CD4-positive, alpha-beta T cell (primary cell): ENCODE measurements at places on chromosomes 5 and 9. TPM values are rescaled to one million over a fixed set of nuclear protein-coding genes. Genes with fewer than 3 reads are reported as not detected.

- no peak overlapping the region for H3K4me3 ChIP-seq
- no peak for DNase-seq
- H3K27ac ChIP-seq = no peak overlapping the region
- no peaks in the 10 kb centered on the region for H3K4me1 ChIP-seq
- H3K36me3 ChIP-seq = no peaks in the 10 kb centered on the region
Measured at GRCh38 chr5:68957591-68957990, 136.2 kb upstream of the SLC30A5 start.

GRCh38 chr9:136086951-136087740 is 7.9 kb downstream of the NACC2 start:
- H3K4me3 ChIP-seq = no peak overlapping the region
- peaks cover 43% of the 10 kb centered on the region for H3K4me1 ChIP-seq
- H3K27me3 ChIP-seq = no peaks in the 10 kb centered on the region
- DNase-seq = no peak
- H3K27ac ChIP-seq = no peak overlapping the region

- no peaks in the 10 kb centered on the region for H3K36me3 ChIP-seq
- H3K27me3 ChIP-seq = no peaks in the 10 kb centered on the region
- no peak overlapping the region for H3K27ac ChIP-seq
- H3K4me1 ChIP-seq = no peaks in the 10 kb centered on the region
- H3K4me3 ChIP-seq = no peak overlapping the region
Measured at GRCh38 chr5:96493219-96493790, 60.3 kb upstream of the PCSK1 start.

DNA sequence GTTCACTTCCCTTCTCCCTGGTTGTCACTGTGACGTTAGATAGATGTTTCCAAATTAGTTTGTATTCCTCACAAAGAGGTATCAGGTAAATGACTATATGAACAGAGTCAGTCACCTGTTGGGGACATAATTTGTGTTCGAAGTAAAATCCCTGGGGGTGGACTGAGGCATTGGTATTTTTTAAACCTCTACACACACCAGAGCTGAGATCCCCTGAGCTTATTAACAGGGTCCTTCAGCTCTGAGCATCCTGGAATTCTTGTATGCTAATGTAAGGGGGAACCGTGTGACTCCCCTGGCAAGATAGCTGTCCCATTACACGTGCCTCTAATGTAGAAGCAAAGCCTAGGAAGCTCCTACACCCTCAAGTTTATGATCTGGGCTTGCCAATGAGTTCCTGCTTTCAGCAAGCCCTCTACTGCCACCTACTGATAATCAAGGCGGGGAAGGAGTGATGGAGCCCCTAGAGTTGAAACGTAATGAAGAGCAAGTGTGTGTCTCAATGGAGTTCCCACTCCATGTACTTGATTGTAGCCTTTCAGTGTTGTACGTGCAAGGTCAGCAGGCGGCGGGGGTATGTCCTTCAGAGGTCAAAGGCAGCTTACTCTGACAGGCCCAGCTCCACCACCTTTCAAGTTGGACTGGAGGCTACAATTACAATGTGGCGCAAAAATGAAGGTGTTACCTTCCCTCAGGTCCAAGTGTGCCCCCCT is 14.4 kb downstream of the PRKACG start:
- H3K4me1 ChIP-seq = peaks cover 9% of the 10 kb centered on the region
- DNase-seq = peak; percentile 47
- H3K36me3 ChIP-seq = no peaks in the 10 kb centered on the region
- no peak overlapping the region for H3K27ac ChIP-seq
- H3K27me3 ChIP-seq = no peaks in the 10 kb centered on the region

GRCh38 chr9:91868732-91869391 is 81.2 kb downstream of the ROR2 start:
- H3K27ac ChIP-seq = no peak overlapping the region
- H3K36me3 ChIP-seq = no peaks in the 10 kb centered on the region
- H3K4me3 ChIP-seq = no peak overlapping the region
- H3K27me3 ChIP-seq = peaks cover 5% of the 10 kb centered on the region

GRCh38 chr5:173472164-173472563 is 143.9 kb upstream of the STC2 start:
- H3K36me3 ChIP-seq = no peaks in the 10 kb centered on the region
- DNase-seq = no peak
- H3K27ac ChIP-seq = no peak overlapping the region
- no peaks in the 10 kb centered on the region for H3K27me3 ChIP-seq

GRCh38 chr5:150788977-150789376 is 10.4 kb downstream of the SMIM3 start:
- H3K27ac ChIP-seq = no peak overlapping the region
- H3K36me3 ChIP-seq = no peaks in the 10 kb centered on the region
- no peak overlapping the region for H3K4me3 ChIP-seq
- peaks cover 27% of the 10 kb centered on the region for H3K4me1 ChIP-seq

DNA sequence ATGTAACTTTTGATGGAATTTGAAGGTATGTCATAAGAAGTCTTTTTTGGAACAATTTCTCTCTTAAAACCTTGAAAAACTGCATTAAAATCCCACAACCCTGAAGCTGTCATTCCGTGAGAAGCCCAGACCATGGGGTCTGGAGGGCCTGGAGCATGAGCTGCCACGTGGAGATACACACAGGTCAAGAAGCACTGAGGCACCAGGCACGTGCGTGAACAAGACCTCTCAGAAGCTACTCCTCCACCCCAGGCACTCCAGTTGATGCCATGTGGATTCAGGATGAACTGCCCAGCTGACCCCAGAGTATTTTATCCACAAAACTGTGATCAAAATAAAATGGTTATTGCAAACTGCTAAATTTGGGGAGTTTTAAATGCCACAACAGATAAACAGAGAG is 227.5 kb upstream of the BRINP1 start:
- no peak overlapping the region for H3K27ac ChIP-seq
- no peaks in the 10 kb centered on the region for H3K4me1 ChIP-seq
- no peaks in the 10 kb centered on the region for H3K27me3 ChIP-seq
- DNase-seq = no peak

- H3K27ac ChIP-seq = no peak overlapping the region
- no peaks in the 10 kb centered on the region for H3K36me3 ChIP-seq
- H3K4me3 ChIP-seq = no peak overlapping the region
- DNase-seq = no peak
- no peaks in the 10 kb centered on the region for H3K4me1 ChIP-seq
- H3K27me3 ChIP-seq = no peaks in the 10 kb centered on the region
Measured at GRCh38 chr5:167011196-167011595, 1280.2 kb upstream of the WWC1 start.

DNA sequence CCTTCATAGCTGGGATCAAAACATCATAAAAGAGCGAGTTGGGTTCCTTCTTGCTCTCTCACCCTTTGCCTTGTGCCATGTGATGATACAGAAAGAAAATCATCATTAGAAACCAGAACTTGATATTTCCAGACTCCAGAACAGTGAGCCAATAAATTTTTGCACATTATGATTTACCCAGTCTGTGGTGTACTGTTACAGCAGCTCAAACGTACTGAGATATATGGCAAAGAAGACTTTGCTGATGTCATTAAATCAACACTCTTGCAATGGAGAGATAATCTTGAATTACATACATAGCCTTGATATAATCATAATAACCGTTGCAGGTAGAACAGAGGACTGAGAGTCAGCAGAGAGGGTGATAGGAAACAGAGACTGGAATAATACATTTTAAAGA is 1271.6 kb downstream of the CDH12 start:
- DNase-seq = no peak
- no peaks in the 10 kb centered on the region for H3K4me1 ChIP-seq
- H3K36me3 ChIP-seq = no peaks in the 10 kb centered on the region
- no peaks in the 10 kb centered on the region for H3K27me3 ChIP-seq
- no peak overlapping the region for H3K27ac ChIP-seq

DNA sequence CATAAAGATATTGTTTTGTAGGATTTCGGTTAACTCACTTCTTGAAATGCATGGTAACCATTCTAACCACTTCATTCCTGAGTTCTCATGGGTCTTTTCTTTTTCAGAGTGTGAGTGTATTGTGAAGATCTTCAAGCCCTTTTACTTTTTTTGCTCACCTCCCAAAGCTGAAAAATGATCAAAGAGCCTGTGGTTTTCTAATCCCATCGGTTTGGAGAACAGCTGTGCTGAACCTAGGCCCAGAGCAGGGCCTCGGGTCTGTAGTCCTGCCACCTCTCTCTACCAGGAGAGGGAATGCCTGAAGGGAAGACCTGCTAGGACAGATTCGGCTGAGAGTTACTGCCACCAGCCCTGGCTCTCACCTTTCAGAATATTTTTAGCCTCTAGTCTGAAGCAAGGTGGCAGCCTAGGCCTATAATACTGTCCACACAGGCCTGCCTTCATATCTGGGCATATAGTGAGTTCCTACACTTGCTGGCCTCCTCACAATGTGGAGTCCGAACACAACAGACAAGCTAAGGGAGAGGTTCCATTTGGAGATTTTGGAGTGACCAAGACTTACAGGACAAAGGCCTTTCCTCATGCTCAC is 13.8 kb downstream of the RGMB start:
- H3K27ac ChIP-seq = no peak overlapping the region
- DNase-seq = no peak
- H3K36me3 ChIP-seq = no peaks in the 10 kb centered on the region

DNA sequence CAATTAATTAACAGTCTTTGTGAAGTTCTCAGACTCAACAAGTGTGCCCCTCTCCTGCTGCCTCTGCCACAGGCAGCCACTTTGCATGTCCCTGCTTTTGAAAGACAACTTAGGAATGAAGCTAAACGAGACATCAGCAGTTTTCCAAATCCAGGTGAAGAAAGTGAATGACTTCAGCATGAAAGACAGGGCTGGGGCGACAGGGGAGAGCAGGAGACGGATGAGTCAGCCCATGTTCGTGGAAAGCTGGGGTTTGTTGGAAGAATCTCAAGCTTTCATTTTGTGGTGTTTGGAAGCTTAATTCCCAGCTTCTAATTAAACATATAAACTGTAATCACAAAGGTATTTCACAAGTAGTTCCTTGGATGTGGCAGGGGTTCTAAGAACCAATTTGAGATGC is 207.8 kb upstream of the MAP3K1 start:
- no peak overlapping the region for H3K27ac ChIP-seq
- no peaks in the 10 kb centered on the region for H3K27me3 ChIP-seq
- DNase-seq = no peak
- peaks cover 39% of the 10 kb centered on the region for H3K4me1 ChIP-seq

DNA sequence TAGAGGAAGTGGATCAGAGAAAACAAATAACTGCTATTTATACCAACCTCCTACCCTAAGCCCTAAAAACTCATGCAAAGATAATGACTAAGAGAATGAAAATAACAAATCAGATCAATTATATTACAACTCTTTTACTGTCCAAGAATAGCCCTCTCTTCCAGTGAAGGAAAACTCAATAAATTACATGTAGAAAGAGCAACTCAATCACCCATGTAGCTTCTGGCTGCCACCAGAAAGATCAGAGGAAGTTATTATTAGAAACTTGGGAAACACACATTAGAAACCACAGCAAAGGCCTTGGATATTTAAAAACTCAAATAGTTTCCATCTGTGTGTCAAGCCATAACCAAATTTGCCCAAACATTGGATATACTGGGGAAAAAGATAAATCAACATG is 134.0 kb upstream of the TARS1 start:
- no peaks in the 10 kb centered on the region for H3K36me3 ChIP-seq
- H3K4me3 ChIP-seq = no peak overlapping the region
- H3K27me3 ChIP-seq = no peaks in the 10 kb centered on the region
- no peak for DNase-seq
- H3K4me1 ChIP-seq = no peaks in the 10 kb centered on the region
- H3K27ac ChIP-seq = no peak overlapping the region

GRCh38 chr5:140312067-140312790 is 9.3 kb upstream of the PFDN1 start:
- no peak for DNase-seq
- no peaks in the 10 kb centered on the region for H3K4me1 ChIP-seq
- no peaks in the 10 kb centered on the region for H3K27me3 ChIP-seq

GRCh38 chr5:35114698-35115097 is 66.9 kb upstream of the AGXT2 start:
- H3K27me3 ChIP-seq = peaks cover 4% of the 10 kb centered on the region
- H3K4me1 ChIP-seq = no peaks in the 10 kb centered on the region
- no peak overlapping the region for H3K27ac ChIP-seq
- no peak overlapping the region for H3K4me3 ChIP-seq
- DNase-seq = no peak

- DNase-seq = no peak
- H3K4me1 ChIP-seq = peaks cover 7% of the 10 kb centered on the region
- no peaks in the 10 kb centered on the region for H3K27me3 ChIP-seq
- H3K4me3 ChIP-seq = no peak overlapping the region
- H3K36me3 ChIP-seq = no peaks in the 10 kb centered on the region
Measured at GRCh38 chr5:5430136-5430535, 7.7 kb downstream of the ICE1 start.

- DNase-seq = no peak
- no peaks in the 10 kb centered on the region for H3K4me1 ChIP-seq
- H3K36me3 ChIP-seq = no peaks in the 10 kb centered on the region
- H3K27ac ChIP-seq = no peak overlapping the region
Measured at GRCh38 chr5:939368-939767, 46.7 kb downstream of the TRIP13 start.

- H3K4me3 ChIP-seq = no peak overlapping the region
- no peaks in the 10 kb centered on the region for H3K4me1 ChIP-seq
- H3K27me3 ChIP-seq = peaks cover 4% of the 10 kb centered on the region
- H3K36me3 ChIP-seq = no peaks in the 10 kb centered on the region
Measured at GRCh38 chr5:77662635-77663034, 24.1 kb upstream of the OTP start.

DNA sequence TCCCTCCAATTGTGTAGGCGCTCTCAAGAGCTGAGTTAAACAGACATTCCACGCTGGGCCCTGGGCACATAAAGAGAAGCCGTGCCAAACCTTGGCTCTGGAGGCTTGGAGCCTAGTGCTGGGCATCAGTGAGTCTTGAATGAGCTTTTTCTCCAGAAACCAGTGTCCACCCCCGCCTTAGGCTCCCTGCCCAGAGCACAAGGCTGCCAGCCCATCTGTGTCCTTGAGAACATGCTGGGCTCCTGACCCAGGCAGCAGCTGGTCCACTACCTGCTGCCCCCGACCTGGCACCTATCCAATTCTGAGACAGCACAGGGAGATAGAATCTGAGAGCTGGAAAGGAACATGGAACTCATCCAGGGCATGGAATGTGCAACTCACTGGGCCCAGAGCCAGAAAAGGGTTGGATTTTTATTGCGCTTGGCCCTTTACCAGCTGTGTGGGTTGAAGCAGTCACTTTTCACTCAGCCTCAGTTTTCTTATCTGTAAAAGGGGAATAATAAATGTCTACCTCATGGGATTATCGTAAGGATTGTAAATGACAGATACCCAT is 92.4 kb upstream of the CPLX2 start:
- H3K4me1 ChIP-seq = no peaks in the 10 kb centered on the region
- peaks cover 7% of the 10 kb centered on the region for H3K27me3 ChIP-seq
- no peaks in the 10 kb centered on the region for H3K36me3 ChIP-seq
- DNase-seq = no peak
- no peak overlapping the region for H3K27ac ChIP-seq

GRCh38 chr9:7936163-7936562 is 136.6 kb upstream of the DMAC1 start:
- H3K4me3 ChIP-seq = peak overlapping the region; percentile 17
- H3K27me3 ChIP-seq = no peaks in the 10 kb centered on the region
- peaks cover 21% of the 10 kb centered on the region for H3K4me1 ChIP-seq
- no peaks in the 10 kb centered on the region for H3K36me3 ChIP-seq
- H3K27ac ChIP-seq = peak overlapping the region; percentile 64
- DNase-seq = no peak

GRCh38 chr5:150255659-150256409 is 33.7 kb downstream of the CAMK2A start:
- no peaks in the 10 kb centered on the region for H3K4me1 ChIP-seq
- no peaks in the 10 kb centered on the region for H3K27me3 ChIP-seq
- DNase-seq = no peak
- H3K27ac ChIP-seq = no peak overlapping the region
- H3K36me3 ChIP-seq = no peaks in the 10 kb centered on the region

Gene PRLR
- total RNA-seq = not detected

Gene HAPLN1
- total RNA-seq = not detected

Gene TRPM3
- total RNA-seq = not detected

Gene ADAM19
- 29.1 TPM for total RNA-seq

Gene ABCA1
- 14.1 TPM for total RNA-seq

Gene PCDHB5
- total RNA-seq = 0.08 TPM
